ENCODE measurements at places on chromosomes 5 and 9.

DNA sequence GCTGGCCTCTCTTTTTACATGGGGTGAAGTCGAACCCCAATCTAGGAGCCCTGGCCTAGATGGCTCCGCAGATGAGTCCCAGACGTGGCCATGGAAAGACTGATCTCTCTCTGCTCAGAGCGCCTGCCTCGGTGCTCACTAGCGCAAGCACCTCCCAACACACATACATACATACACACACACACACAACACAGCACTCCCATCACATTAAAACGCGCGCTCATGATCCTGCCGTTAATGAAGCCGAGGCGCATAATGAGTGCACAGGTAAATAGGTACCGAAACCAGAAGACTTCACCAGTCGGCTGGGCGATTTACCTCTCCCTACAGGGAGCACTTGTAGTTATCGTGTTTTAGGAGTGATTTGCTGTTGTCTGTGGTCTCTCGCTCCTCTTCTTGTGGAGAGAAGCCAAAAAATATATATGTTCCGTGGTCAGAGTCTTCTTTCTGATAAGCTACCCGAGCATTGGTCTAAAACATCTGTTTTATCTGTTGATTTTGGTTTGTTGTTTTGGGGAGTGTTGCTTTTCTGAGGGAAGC, 207.7 kb downstream of the MEF2C start:
- no peak for DNase-seq

- no peak for DNase-seq
These were observed 10.3 kb upstream of the STX17 start for GRCh38 chr9:99896119-99896518.

- DNase-seq, result no peak
These were observed 8.8 kb upstream of the IGFBPL1 start for GRCh38 chr9:38432922-38433510.

DNA sequence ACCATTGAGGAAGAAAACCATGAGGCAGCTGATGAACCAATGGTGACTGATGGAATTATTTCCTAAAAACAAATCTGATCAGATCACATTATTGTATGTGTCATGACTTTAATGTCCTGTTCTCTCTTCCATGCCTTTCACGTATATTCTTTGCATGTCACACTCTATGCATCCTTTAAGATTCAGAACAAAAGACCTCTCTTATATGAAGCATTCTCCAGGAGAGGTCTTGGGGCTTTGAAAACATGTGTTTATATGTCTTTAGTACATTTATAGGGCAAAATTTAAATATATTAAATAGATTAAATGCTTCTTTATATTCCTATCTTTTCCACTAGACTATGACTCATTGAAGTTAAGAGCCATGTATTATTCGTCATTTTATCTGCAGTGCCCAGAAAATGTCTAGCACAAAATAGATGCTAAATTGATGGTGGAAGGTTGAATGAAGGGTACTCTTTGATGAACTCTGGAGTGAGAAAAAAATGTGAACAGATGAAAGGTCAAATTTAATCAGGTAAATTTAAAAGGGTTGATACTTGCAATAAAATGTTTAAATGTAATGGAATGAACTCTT, 196.3 kb downstream of the PSAT1 start:
- DNase-seq, result no peak

DNA sequence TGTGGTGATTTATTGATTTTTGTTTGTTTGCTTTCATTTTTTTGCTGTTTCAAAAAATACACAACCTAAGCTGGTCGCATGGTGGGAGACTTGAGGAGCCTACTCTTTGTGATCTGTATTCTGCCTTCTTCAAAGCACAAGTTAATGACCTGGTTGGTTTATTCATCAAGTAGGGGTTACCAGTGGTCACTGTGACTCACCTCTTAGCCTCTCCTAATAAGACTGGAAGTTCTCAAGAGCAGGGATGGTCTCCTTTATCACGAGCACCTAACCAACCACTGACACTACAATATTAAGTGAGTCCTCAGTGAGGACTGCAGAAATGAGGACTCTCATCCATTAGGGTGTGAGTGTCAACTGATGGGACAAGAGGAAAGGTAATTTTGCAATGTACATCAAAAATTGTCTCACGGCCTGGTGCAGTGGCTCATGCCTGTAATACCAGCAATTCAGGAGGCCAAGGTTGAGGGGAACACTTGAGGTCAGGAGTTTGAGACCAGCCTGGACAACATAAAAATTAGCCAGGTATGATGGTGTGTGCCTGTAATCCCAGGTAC, 13.6 kb upstream of the MTMR12 start:
- no peak for DNase-seq

GRCh38 chr5:143559586-143560109, 156.2 kb upstream of the NR3C1 start:
- no peak for DNase-seq

DNA sequence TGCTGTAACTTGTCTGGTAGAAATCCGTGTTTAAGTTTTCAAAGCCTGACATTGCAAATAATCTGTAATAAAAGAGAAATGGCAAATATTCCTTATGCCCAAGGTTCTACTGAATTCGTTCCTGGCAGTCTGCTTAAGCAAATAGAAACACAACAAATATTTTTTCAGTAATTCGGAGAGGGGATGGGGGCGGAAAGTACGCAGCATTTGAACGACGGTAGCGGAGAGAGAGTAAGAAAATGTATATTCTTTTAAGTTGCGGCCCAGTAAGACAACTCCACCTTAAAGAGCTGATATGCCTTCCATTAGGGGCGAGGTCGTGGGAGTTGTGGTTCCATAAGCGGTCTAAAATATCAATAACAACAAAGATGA, 569 bp downstream of the YIPF5 start:
- DNase-seq, result no peak

GRCh38 chr5:96601715-96602244, 60.4 kb upstream of the CAST start:
- DNase-seq, result peak; percentile 48

DNA sequence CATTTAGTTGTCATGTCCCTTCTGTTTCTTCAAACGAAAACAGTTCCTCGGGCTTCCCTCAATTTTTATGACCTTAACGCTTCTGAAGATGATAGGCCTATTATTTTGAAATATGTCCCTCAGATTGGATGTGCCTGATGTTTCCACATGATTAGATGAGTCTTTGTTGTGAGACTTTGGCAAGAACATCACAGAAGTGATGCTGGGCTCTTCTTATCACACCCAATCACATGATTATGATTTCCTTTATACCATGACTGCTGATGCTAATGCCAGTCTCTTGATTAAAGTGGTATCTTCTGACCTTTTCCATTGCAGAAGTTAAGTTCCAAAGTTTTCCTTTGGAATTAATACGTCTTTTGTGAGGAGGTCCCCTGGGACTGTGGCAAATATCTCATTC, 175.7 kb downstream of the SAXO1 start:
- no peak for DNase-seq

DNA sequence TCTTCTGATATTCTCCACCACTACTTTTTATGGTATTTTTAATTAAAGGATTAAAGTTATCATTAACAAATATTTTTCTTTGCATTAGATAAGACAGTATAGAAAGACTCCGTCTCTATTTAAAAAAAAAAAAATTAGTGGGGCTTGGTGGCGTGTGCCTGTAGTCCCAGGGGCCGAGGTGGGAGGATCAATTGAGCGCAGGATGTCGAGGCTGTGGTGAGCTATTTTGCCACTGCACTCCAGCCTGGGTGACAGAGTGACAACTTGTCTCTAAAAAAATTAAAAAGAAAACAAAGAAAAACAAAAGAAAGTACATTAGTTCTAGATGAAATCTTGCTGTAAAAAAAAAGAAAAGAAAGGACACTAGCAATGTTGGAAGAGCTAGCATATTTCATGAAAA, 97.4 kb upstream of the IL6ST start:
- DNase-seq, result no peak

GRCh38 chr5:119435436-119436132, 16.7 kb upstream of the HSD17B4 start:
- DNase-seq, result peak; percentile 59

DNA sequence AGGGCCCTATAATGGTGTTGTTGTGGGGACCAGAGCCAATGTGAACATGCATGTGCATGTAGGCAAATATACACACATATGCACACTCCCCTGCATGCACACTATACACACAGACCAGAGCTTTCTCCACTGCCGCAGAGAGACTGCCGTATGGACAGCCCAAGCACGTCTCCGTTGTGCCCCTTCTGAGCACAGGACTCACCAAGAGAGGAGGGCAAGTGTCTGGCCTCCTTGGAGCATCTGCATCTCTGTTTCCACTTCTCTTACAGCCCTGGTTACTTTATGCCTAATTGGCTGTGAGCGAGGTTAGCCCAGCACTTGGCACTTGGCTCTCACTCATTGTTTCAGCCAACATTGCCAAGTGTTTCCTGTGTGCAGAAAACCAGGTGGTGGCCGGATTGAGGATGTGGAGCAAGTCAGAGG, 30.4 kb downstream of the CSF2 start:
- no peak for DNase-seq

- DNase-seq, result no peak
These were observed 482.9 kb downstream of the AGTPBP1 start for GRCh38 chr9:85258823-85259370.

DNA sequence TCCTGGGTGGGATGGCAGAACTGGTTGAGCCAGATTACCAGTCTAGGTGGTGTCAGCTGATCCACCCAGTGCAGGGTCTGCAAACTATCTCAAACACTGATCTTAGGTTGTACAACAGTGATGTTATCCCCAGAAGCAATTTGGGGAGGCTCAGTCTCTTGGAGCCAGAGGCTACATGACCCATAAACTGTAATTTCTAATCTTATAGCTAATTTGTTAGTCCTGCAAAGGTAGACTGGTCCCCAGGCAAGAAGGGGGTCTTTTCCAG, 5.3 kb upstream of the ZNF366 start:
- no peak for DNase-seq

DNA sequence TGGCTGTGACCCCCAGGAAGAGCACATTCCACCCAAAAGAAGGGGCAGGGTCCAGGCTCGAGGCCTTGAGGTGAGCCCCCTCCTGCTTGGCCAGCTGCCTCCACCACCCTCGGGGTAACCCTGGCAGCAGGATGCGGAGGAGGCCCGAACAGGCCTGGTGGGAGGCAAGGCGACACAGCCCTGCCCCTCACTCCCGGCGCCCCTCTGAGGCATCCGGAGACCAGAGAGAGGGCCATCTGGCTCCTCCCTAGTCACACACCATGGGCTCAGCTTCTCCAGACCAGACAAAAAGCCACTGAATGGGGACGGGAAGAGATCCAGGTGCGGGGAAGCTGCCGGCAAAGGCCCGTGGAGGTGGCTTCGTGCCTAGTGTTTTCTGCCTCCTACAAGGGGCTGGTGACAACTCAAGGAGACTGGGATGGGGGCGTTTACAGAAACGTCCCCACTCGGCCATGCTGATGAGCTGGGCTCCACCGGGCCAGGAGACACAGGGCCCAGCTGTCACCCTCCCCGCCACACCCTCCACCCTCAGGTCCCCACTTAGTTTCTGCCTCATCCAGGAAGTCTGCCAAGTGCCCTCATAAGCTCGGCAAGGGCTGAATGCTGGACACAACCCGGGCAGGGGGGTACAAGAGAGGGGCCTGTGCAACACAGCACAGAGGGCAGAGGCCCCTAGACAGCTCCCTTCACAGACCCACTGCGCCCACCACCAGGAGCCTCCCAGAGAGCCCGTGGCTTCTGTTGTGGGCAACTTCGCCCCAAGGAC, 41.9 kb downstream of the NACC2 start:
- DNase-seq, result no peak

GRCh38 chr9:105887679-105888078, 193.3 kb downstream of the TMEM38B start:
- DNase-seq, result no peak

GRCh38 chr9:27963836-27964235, 390.6 kb upstream of the C9orf72 start:
- no peak for DNase-seq

DNA sequence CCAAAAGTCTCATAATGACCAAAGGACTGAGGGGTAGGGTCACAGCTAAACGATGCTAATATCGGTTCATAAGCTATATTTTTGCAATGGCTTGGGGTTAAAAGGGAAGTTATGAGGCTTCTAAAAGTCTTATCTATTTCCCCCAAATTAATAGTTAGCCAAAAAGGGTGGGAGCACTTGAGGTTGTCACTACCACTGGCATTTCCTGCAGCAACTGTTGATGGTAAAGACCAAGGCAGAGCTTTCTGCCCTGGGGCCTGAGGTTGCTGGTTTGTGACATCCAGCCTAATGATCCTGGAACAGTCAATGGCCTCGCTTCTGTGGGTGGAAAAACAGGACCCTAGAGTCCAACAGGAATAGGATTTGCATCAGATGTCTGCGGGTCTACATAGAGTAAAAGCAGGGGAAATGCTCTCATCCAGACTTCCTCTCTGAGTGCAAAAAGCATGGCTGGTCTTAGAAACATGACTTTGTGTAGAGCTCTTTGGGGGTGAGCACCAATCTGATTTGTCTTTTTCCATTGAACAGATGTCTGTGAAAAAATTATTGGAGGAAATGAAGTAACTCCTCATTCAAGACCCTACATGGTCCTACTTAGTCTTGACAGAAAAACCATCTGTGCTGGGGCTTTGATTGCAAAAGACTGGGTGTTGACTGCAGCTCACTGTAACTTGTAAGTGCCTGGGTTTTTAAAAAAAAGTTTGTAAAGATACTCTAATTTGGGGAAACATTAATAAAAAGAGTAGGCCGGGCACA, 2.7 kb downstream of the GZMA start:
- no peak for DNase-seq

GRCh38 chr5:80809451-80809850, 150.7 kb upstream of the RASGRF2 start:
- DNase-seq, result no peak

- DNase-seq, result no peak
These were observed 243.1 kb downstream of the FBXO4 start for GRCh38 chr5:42168091-42168670.

- DNase-seq, result no peak
These were observed 66.2 kb downstream of the SMC5 start for GRCh38 chr9:70324963-70325362.

DNA sequence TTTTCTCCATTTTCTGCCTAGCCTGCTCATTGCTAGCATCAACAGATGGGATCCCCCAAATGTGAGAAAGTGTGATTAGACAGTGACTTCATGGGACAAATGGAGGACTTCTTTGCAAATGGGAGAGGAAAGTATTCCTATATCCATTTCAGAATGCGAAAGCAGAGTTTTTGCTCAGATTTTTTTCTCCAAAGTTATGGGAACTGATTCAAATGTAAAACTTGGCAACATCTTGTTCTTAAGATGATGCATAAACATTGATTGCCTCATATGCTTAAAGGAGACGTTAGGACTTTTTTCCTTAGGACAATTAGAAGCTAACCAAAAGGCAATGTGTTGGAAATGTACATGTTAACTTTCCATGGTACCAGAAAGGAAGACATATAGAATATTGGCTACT, 704.3 kb upstream of the ZNF608 start:
- DNase-seq, result no peak

DNA sequence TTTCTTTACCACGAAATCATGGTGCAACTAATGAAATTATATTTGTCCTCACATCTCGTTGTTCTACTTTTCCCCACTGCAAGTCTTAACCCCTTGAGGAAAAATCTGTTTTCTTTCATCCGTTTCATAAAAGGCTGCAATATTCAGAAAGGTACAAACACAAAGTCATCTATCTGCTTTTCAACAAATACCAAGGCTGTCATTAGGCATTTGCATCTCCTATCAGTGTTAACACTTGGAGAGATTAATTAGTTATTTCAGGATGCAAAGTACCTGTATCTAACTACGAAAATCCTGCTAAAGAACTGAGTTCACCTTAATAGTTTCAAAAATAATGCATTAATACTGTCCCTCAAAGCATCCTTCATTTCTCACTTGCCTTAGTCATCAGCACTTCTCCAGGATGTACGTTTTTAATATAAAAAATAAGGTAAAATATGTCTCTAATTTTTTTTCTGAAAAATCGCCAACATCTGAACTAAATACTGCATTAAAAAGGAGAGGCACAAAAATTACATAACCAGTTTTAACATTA, 1.8 kb downstream of the ARRDC3 start:
- no peak for DNase-seq
